A375 (cell line): ENCODE measurements at places on chromosomes 7 and 10. TPM values are rescaled to one million over a fixed set of nuclear protein-coding genes. Genes with fewer than 3 reads are reported as not detected.

Gene POLR2J2
- total RNA-seq: 5.3 and 7.0 TPM in 2 replicates

Gene ANKRD22
- not detected in 2 replicates for total RNA-seq

Gene GPR26
- not detected in 2 replicates for total RNA-seq

Gene KCND2
- 0.30 TPM in 1 of 2 replicates, not detected in the other for total RNA-seq

Gene SYT15B
- total RNA-seq: 0.04 and 0.24 TPM in 2 replicates

Gene CCL24
- not detected in 2 replicates for total RNA-seq

Gene STK31
- total RNA-seq: 0.23 and 0.29 TPM in 2 replicates

Gene PILRB
- 31.3 and 37.6 TPM in 2 replicates for total RNA-seq

Gene NPFFR1
- not detected in 2 replicates for total RNA-seq

Gene CHPF2
- total RNA-seq: 40.2 and 43.6 TPM in 2 replicates

Gene KDM7A
- total RNA-seq: 7.1 and 15.8 TPM in 2 replicates

Gene MYH16
- total RNA-seq: 0.87 and 1.7 TPM in 2 replicates

Gene POM121
- 14.3 and 15.0 TPM in 2 replicates for total RNA-seq

Gene FANK1
- 0.85 and 2.8 TPM in 2 replicates for total RNA-seq

Gene RNF32
- total RNA-seq: 0.30 and 0.53 TPM in 2 replicates

Gene RPEL1
- not detected in 2 replicates for total RNA-seq

Gene VSTM4
- not detected in 2 replicates for total RNA-seq

Gene NAT16
- total RNA-seq: 0.05 and 0.11 TPM in 2 replicates

Gene MAPK8
- 22.2 and 32.6 TPM in 2 replicates for total RNA-seq

Gene LRMDA
- 2.7 and 4.5 TPM in 2 replicates for total RNA-seq

Gene DPP6
- total RNA-seq: not detected in 2 replicates

Gene TSPAN12
- 3.7 and 4.4 TPM in 2 replicates for total RNA-seq

Gene SFMBT2
- 6.1 and 6.2 TPM in 2 replicates for total RNA-seq

Gene KAT6B
- total RNA-seq: 10.3 and 17.0 TPM in 2 replicates

Gene NRG3
- 0.08 and 0.16 TPM in 2 replicates for total RNA-seq

Gene HOGA1
- total RNA-seq: 1.7 and 1.9 TPM in 2 replicates

Gene SORBS1
- 3.1 and 4.6 TPM in 2 replicates for total RNA-seq

Gene GIMAP8
- not detected in 2 replicates for total RNA-seq

Gene SPDYE2B
- not detected in 2 replicates for total RNA-seq

Gene MYL7
- total RNA-seq: not detected in 2 replicates

Gene TMEM184A
- 1.6 and 1.7 TPM in 2 replicates for total RNA-seq

Gene JMJD1C
- 39.8 and 47.3 TPM in 2 replicates for total RNA-seq

Gene BBS9
- 2.5 and 5.5 TPM in 2 replicates for total RNA-seq

Gene CYP26C1
- total RNA-seq: 0.04 and 0.27 TPM in 2 replicates

Gene ADRB1
- total RNA-seq: 0.32 and 1.1 TPM in 2 replicates

Gene PRKG1
- 1.1 and 1.3 TPM in 2 replicates for total RNA-seq

Gene HECW1
- total RNA-seq: 2.5 TPM in 2 replicates

Gene NPY4R2
- total RNA-seq: 0.29 TPM in 1 of 2 replicates, not detected in the other

Gene DOCK4
- total RNA-seq: 26.1 and 42.9 TPM in 2 replicates
